COLO829 (cell line): ENCODE measurements at places on chromosomes 12 and 14.
A peak's percentile ranks its signal among the peaks of the same experiment; 100 is the strongest.

GRCh38 chr12:91952916-91953315 is 192.7 kb downstream of the BTG1 start:
- DNase-seq, result no peak

DNA sequence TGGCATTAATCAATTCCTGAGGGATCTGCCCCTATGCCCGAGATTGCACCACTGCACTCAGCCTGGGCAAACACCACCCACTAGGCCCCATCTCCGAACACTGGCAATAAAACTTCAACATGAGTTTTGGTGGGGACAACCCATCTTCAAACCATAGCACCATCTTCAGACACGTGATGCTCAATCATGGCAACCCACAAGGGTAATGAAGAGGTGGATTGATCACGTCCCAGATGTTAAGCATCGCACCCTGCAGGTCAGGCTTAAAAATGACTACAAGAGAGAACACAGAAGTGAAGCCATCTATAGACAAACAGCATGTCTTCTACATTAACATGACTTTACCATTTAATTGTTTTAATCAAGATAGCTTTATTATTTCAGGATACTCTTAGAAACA is 42.8 kb upstream of the DDHD1 start:
- DNase-seq, result no peak

GRCh38 chr12:12290206-12290605 is 23.4 kb upstream of the LRP6 start:
- DNase-seq, result no peak

DNA sequence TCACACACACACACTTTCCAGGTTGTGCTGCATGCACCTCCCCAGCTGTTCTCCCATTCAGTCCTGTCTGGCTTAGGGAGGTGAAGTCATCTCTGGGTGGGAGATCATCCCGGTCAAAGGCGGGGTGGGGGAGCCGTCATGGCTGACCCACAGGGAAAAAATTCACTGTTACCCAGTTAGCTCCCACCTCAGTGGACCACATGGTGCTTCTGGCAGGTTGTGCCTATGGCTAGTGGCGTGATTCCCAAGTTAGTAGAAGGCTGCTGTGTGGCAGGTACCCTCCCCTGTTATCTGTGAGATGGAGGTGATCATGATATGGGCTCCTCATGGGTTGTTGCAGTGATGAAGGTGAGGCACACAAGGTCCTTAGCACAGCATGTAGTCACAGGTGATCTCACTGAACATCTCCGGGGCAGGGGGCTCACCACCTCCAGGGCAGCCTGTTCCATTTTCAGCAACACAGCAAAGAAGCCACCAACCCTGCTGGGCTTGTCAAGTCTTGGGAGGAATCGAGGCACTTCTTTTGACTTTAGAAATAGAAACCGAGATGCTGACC is 154.9 kb upstream of the CCND2 start:
- no peak for DNase-seq

DNA sequence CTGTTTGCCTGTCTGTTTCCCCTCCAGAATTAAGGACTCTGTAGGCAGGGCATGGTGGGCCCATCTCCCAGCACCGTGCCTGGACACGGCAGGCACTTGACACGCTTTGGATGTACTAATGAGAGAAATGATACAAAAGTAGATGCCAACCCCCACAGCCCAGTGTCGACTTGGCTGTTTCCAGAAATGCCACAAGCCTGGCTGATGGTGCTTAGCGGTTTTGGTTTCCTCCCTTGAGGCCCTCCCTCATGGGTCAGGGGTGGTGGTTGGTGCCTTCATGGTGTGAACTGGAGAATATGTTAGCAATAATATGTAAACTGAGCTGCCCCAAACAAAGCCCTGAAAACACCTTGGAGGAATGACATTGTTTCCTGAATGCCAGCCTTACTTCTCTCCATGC is 55.5 kb upstream of the ESRRB start:
- DNase-seq, result no peak

- no peak for DNase-seq
Measured at GRCh38 chr12:75578546-75578945, 67.1 kb upstream of the KRR1 start.

DNA sequence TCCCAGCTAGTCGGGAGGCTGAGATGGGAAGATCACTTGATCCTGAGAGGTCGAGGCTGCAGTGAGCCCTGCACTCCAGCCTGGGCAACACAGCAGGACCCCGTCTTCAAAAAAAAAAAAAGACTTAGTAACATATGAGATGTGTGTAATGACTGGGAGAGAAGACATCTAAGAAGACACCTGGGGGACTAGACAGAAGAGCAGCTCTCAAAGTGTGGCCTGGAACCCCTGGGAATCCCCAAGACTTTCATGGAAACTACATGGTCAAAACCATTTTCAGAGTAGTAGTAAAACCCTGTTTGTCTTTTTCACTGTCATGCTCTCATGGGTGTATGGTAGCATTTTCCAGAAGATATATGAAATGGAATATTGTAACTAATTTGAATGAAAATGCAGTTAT is 45.3 kb downstream of the R3HDM2 start:
- no peak for DNase-seq

DNA sequence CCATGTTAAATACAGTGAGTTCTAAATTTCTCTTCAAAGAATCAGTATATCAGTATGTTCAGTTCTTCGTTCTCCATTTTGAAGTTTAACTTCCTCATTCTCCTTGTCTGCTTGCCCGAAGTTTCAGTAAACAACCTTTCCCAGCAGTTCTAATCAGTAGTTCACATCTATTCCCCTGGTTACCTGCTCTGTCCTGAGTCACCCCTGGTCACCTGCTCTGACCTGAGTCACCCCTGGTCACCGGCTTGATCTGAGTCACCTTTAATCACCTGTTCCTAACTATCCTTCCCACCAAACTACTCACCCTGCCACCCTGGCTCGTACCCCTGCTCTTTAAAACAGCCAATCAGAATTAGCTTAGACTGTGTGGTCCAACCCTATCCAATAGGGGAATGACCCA is 9.4 kb upstream of the OR10G3 start:
- DNase-seq, result no peak

DNA sequence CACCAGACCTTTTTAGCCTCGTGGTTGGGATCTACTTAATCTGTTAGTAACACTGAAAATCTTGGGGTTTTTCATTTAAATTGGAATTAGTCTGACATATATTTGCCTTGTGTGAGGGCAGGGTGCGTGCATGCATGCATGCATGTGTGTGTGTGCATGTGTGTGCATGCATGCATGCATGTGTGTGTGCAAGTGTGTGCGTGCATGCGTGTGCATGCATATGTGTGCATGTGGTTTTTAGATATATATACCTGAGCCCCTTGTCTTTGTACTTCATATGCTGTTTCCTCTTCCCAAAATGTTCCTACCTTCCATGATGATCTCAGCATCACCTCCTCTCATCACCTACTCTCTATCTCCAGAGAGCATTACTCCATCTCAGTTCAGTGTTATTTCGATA is 66.3 kb upstream of the BCL11B start:
- no peak for DNase-seq

GRCh38 chr12:112833267-112833666 is 41.7 kb downstream of the RPH3A start:
- no peak for DNase-seq

GRCh38 chr12:123099560-123100192 is 51.2 kb downstream of the PITPNM2 start:
- no peak for DNase-seq

GRCh38 chr14:104746071-104746545 is 6.8 kb upstream of the SIVA1 start:
- DNase-seq, result no peak

DNA sequence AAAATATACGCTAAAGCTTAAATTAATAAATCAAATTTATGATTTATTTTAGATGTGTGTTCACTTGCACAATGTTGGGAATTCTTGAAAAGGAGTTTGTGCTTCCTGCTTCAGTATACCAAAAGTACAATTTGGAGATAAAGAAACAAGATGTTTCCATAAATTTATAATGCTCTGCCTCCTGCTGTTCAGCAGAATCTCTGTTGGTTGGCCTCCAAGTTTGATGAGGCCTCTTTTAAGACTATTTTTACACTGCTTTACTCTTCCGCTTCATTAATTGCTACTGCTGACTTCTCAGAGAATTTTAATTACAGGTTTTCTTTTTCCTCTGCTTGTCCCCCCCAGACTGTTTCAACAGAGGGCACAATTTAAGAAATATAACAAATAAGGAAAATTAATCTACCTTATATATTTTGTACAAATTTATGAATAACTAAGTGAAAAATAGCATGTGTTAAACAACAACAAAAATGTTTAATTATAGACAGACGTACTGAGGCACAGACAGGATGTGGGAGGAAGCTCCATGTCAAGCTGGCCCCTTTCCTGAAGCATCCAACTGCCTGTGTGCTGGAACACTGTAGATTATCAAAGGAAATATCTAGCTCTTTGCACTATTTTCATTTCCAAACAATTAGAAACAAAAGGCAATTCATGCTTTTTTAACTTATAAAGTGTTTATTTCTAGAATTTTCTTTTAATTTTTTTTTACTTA is 83.9 kb downstream of the PIK3C2G start:
- DNase-seq, result no peak

DNA sequence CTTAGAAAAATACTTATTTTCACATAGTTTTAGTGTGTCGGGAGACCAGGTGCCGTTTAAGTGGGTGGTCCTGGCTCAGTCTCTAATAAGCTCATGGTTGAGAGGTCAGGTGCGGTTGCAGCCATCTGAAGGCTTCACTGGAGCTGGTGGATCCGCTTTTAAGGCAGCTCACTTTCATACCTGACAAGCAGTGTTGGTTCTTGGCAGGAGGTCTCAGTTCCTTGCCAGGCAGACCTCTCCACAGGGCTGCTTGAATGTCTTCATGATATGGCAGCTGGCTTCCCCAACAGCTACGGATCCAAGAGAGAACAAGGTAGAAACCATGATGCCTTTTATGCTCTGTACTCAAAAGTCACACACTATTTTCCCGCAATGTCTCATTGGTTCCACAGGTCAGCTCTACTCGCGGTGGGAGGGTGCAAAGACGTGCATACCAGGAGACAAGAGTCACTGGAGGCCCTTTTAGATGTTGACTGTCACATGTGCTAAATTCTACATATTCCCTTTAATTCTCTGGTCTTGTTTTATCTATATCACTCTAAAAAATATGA is 8.0 kb upstream of the ZDHHC17 start:
- no peak for DNase-seq

- no peak for DNase-seq
Measured at GRCh38 chr12:123410041-123410412, 26.1 kb downstream of the KMT5A start.

- DNase-seq, result no peak
Measured at GRCh38 chr14:51653079-51653774, 1.5 kb downstream of the FRMD6 start.

- DNase-seq, result no peak
Measured at GRCh38 chr14:24979725-24980239, 70.2 kb downstream of the STXBP6 start.

- no peak for DNase-seq
Measured at GRCh38 chr12:28884904-28885679, 264.0 kb upstream of the FAR2 start.

DNA sequence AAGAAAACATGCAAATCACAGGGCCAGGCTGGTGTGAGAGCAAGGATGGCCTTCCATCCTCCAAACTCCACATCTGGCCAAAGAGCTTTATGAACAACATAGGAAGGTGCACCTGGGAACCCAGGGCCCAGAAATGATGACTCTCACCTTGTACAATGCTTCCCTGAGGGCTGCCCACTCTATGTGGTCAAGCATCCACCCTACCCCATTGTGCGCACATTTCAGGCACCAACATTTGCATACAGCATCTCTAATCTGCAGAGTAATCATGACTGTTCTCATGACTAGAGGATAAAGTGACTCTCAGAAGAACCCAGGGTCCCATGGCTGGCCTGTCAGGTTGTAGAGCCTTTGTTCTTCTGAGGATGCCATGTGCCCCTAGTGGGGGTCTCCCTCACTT is 57.2 kb upstream of the NTF3 start:
- DNase-seq, result no peak

- DNase-seq, result no peak
Measured at GRCh38 chr14:30966415-30967363, 58.8 kb upstream of the AP4S1 start.

DNA sequence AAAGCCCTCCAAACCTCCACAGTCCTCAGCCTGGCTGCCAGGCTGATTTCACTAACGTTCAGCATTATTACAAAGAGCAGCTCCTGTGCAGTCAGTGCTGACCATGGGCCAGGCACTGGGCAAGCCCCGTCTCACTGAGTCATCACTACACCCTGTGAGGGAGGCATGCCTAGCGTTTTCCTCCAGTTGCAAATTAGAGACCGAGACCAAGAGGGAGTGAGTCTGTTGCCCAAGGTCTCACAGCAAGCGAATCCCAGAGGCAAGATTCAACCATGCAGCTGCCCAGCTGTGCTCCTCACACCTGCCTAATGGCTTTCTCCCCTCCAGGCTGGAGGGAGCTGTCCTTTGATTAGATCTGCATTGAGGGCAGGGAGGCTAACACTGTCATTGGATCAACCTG is 229.3 kb upstream of the LHX5 start:
- DNase-seq, result no peak

DNA sequence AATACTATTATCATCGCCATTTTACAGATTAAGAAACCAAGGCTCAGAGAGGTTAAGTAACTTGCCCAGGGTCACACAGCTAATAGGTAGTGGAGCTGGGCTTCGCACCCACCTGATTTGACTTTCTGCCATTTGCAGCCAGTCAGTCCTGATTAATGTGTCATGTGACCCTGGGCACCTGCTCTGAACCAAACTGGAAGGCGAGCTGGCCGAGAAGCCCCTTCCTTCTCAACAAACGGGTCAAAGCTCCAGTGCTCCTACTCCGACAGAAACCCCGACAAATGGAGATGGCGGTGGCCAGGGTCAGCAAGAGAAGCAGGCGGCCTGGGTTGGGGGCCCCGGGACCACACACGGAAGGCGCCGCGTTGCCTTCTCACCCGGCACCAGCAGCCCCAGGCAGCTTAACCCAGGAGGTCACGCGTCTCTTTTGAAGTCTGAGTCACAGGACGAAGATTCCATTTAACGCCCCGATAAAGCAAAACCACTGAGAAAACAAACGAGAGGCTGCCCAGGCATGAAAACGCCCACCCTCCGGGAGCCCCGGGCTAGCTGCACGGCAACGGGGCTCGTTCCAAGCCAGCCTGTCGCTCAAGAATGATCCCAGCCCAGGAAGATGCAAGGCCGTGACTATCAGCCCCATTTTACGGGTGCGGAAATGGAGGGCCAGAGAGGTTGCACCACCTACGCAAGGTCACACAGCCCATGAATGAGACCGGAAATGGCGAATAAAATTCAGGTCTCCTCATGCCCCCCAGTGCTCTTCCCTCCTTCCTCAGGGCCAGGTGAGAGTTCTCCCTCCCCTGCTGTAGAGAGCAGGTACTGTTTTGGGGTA is 124.8 kb downstream of the SCARB1 start:
- DNase-seq, result peak; percentile 45

GRCh38 chr14:81323093-81323492 is 77.0 kb downstream of the STON2 start:
- no peak for DNase-seq

GRCh38 chr14:60944204-60944603 is 36.7 kb downstream of the TRMT5 start:
- peak; percentile 13 for DNase-seq

GRCh38 chr12:85775091-85775490 is 61.1 kb downstream of the RASSF9 start:
- DNase-seq, result no peak
